Esophagus squamous epithelium (tissue), 5 donors: ENCODE measurements at places on chromosomes 13 and 19. TPM values are rescaled to one million over a fixed set of nuclear protein-coding genes. Genes with fewer than 3 reads are reported as not detected.

PRX gene
- 0.70 TPM for total RNA-seq

ZBTB45 gene
- 11.1 TPM for total RNA-seq

- no peaks in the 10 kb centered on the region for H3K4me1 ChIP-seq
- no peaks in the 10 kb centered on the region for H3K27me3 ChIP-seq
- no peak for DNase-seq
- no peak overlapping the region for H3K27ac ChIP-seq
- H3K36me3 ChIP-seq: peaks cover 34% of the 10 kb centered on the region
These were observed 9.7 kb upstream of the ARHGAP45 start for GRCh38 chr19:1057176-1057855.

DNA sequence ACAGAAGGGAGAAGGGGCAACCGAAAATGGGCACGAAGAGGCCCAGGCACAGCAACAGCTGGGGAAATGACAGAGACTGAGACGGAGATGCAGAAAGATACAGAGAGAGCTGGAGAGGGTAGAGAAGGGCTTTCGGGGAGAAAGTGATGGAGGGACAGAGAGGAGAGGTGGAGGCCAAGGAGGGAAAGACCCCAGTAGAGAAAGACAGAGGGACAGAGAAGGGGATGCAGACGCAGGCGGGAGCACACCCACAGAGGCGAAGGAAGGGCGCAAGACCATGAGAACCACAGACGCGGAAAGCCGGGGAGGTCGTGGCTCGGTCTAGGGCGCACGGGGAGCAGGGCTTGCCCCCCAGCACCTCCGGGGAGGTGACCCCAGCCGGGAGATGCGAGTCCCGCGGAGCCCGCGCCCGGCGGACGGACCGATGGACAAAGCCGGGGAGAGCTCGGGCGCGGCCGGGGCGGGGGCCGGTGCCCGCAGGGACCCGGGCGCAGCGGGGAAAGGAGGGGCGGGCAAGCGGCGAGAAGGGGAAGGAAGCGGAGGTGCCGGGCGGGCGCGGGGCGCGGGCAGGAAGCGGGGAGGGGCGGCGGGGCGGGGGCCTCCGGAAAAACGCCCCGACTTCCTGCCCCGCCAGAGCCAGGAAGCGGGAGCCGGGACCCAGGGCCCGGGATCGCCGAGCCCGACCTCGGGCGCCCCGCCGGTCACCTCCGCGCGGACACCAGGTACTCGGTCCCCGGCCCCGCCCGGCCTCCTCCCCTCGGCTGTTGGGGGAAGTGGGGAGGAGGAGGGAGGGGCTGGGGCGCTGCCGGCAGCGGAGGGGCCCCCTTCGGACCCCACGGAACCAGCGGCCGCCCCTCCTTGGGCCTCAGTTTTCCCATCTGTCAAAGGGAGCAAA is at the start of gene ARHGEF1:
Gene ARHGEF1 (plus strand): TSS at position 617 of the 895 bp plus-strand sequence. CDS start 4,899 bp downstream, outside the sequence.
- no peak for DNase-seq
- no peaks in the 10 kb centered on the region for H3K36me3 ChIP-seq
- H3K27ac ChIP-seq: peak within 1 kb of the TSS; percentile 89
- peaks cover 56% of the 10 kb centered on the region for H3K4me1 ChIP-seq
- H3K27me3 ChIP-seq: no peaks in the 10 kb centered on the region
- peak within 1 kb of the TSS; percentile 85 for H3K4me3 ChIP-seq
